Smooth muscle cell of bladder (primary cell): ENCODE measurements at places on chromosomes 2 and 18. TPM values are rescaled to one million over a fixed set of nuclear protein-coding genes. Genes with fewer than 3 reads are reported as not detected.

AP1S3 gene
- 3.4 and 5.9 TPM in 2 replicates for total RNA-seq

ZAP70 gene
- not detected in 2 replicates for total RNA-seq

HOXD1 gene
- not detected in 2 replicates for total RNA-seq

SIGLEC15 gene
- 0.14 and 0.92 TPM in 2 replicates for total RNA-seq

POTEJ gene
- not detected in 2 replicates for total RNA-seq

PRKAG3 gene
- total RNA-seq, result not detected in 2 replicates

CNDP1 gene
- not detected in 2 replicates for total RNA-seq

REG3A gene
- not detected in 2 replicates for total RNA-seq

EFHD1 gene
- total RNA-seq, result not detected in 2 replicates

RBM45 gene
- 21.0 and 24.1 TPM in 2 replicates for total RNA-seq

POTEI gene
- under 0.01 TPM in 1 of 2 replicates, not detected in the other for total RNA-seq

ABI2 gene
- total RNA-seq, result 21.9 and 25.1 TPM in 2 replicates

CD207 gene
- not detected in 2 replicates for total RNA-seq

DPP4 gene
- 235 and 251 TPM in 2 replicates for total RNA-seq

OSBPL6 gene
- total RNA-seq, result 1.1 and 1.4 TPM in 2 replicates

CRIM1 gene
- total RNA-seq, result 192 and 218 TPM in 2 replicates

CTNNA2 gene
- not detected in 2 replicates for total RNA-seq

MRPS5 gene
- 48.8 and 57.8 TPM in 2 replicates for total RNA-seq

SERPINB7 gene
- total RNA-seq, result 1.4 and 4.1 TPM in 2 replicates

SGO2 gene
- 2.1 TPM in 2 replicates for total RNA-seq

FBLN7 gene
- 0.57 and 0.74 TPM in 2 replicates for total RNA-seq

NPPC gene
- total RNA-seq, result 0.28 and 0.43 TPM in 2 replicates

HOXD8 gene
- 1.1 and 1.6 TPM in 2 replicates for total RNA-seq

GNAL gene
- total RNA-seq, result 0.65 and 0.71 TPM in 2 replicates

VIL1 gene
- not detected in 2 replicates for total RNA-seq

TTC21B gene
- total RNA-seq, result 18.5 and 25.4 TPM in 2 replicates

GEN1 gene
- total RNA-seq, result 3.0 and 3.1 TPM in 2 replicates

PAX8 gene
- total RNA-seq, result 0.14 and 0.37 TPM in 2 replicates

ASXL3 gene
- total RNA-seq, result 0.43 and 0.46 TPM in 2 replicates

PLCD4 gene
- total RNA-seq, result 1.8 TPM in 2 replicates

TNFRSF11A gene
- total RNA-seq, result 0.09 and 0.14 TPM in 2 replicates

CCDC121 gene
- total RNA-seq, result 1.3 TPM in 2 replicates

SP110 gene
- total RNA-seq, result 2.7 and 2.9 TPM in 2 replicates

GRHL1 gene
- total RNA-seq, result 0.37 and 0.57 TPM in 2 replicates

FAM237A gene
- not detected in 2 replicates for total RNA-seq

MOB1A gene
- 74.5 and 85.6 TPM in 2 replicates for total RNA-seq

RNF144A gene
- total RNA-seq, result 1.1 and 2.8 TPM in 2 replicates

CD8B gene
- not detected in 2 replicates for total RNA-seq

TIGD1 gene
- 1.1 and 1.8 TPM in 2 replicates for total RNA-seq
